ENCODE measurements at places on chromosomes 1 and 21. TPM values are rescaled to one million over a fixed set of nuclear protein-coding genes. Genes with fewer than 3 reads are reported as not detected.
A peak's percentile ranks its signal among the peaks of the same experiment; 100 is the strongest.

GRCh38 chr1:22428672-22429071 lies 23.0 kb upstream of the ZBTB40 start:
- H3K4me3 ChIP-seq: peak overlapping the region; percentile 51
- no peaks in the 10 kb centered on the region for H3K27me3 ChIP-seq
- H3K27ac ChIP-seq: no peak overlapping the region
- DNase-seq: peak; percentile 81
- no peaks in the 10 kb centered on the region for H3K36me3 ChIP-seq

GRCh38 chr1:43947061-43947873 lies 517 bp downstream of the IPO13 start:
- H3K36me3 ChIP-seq: no peaks in the 10 kb centered on the region
- H3K4me3 ChIP-seq: peak overlapping the region; percentile 97
- DNase-seq: peak; percentile 47
- no peaks in the 10 kb centered on the region for H3K27me3 ChIP-seq
- peak overlapping the region; percentile 74 for H3K27ac ChIP-seq

GRCh38 chr1:47137198-47137597 lies at the start of gene CYP4A22:
Gene CYP4A22 (plus strand): TSS chr1:47137441. CDS start chr1:47137486, 45 bp downstream.
- H3K36me3 ChIP-seq: no peaks in the 10 kb centered on the region
- no peaks in the 10 kb centered on the region for H3K4me1 ChIP-seq
- H3K27me3 ChIP-seq: no peaks in the 10 kb centered on the region
- DNase-seq: no peak

DNA sequence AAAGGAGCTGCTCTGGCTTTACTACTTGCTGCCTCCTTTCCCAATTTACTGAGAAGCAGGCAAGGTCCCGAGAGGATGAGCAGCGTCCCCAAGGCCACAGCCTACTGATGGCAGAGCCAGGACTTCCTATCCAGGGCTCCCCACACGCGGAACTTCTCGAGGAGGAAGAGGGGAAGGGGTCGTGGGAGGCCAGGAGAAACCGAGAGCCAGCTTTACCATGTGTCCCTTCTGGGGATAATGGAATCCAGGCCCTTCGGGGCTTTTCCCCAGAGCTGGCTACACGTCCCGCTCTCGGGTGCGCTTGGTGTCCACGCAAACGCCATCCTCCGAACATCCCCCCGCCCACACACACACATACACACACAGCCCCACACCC lies 4.3 kb upstream of the CCN1 start:
- no peak overlapping the region for H3K27ac ChIP-seq
- DNase-seq: no peak
- H3K27me3 ChIP-seq: no peaks in the 10 kb centered on the region
- no peaks in the 10 kb centered on the region for H3K4me1 ChIP-seq
- H3K36me3 ChIP-seq: no peaks in the 10 kb centered on the region

DNA sequence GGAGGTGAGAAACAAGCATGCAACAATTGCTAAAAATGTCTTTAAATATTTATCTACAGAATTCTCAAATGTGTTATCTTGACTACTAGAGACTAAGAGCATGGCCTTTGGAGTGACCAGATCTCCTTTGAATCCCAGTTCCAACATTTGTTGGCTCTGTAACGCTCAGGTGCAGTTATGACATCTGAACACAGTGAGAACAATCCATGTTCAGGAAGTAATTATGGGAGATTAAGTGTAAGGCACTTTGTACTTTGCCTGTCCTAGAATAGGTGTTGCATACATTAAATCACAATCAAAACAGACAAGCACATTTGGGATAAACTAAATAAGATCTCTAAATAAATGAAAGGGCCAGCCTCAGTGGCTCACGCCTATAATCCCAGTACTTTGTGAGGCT lies 454.5 kb downstream of the SMYD3 start:
- DNase-seq: no peak
- no peak overlapping the region for H3K27ac ChIP-seq
- H3K4me1 ChIP-seq: no peaks in the 10 kb centered on the region
- no peaks in the 10 kb centered on the region for H3K36me3 ChIP-seq

- DNase-seq: no peak
- H3K36me3 ChIP-seq: no peaks in the 10 kb centered on the region
- H3K4me3 ChIP-seq: no peak overlapping the region
- no peaks in the 10 kb centered on the region for H3K27me3 ChIP-seq
Observed at GRCh38 chr1:205199090-205199930, 12.2 kb downstream of the DSTYK start.

DNA sequence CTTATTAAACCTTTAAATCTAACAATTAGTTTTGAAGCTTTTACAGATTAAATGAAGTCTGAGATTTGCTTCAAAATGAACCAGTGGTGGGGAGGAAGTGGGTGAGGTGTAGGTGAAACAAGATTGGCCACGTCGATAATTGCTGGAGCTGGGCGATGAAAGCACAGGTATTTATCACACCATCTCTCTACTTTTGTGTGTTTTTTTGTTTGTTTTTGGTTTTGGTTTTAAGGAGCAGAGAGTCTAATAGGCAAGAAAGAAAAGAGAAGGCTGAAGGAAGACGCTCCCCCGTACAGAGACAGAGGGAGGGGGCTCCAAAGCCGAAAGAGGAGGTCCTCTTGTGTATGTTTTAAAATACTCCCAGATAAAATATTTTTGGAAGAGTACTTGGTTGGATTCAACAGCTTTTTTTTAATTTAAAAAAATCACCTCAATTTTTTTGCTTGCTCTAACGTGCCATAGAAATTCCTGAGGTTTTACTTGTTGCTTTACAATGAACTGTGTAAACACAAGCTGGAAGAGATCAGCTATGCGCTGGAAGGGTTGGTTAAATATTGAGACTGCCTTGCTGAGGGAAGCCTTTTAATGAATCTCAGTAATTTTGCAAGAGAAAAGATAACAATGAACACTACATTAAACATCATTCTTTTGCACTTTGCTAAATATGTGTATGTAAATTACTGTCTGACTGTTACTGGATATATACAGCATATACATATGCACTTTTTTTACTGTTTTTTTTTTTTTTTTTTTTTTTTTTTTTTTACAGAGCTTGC lies 6.7 kb upstream of the LGALS8 start:
- H3K4me3 ChIP-seq: no peak overlapping the region
- no peak overlapping the region for H3K27ac ChIP-seq
- DNase-seq: no peak
- H3K4me1 ChIP-seq: no peaks in the 10 kb centered on the region
- no peaks in the 10 kb centered on the region for H3K27me3 ChIP-seq

DNA sequence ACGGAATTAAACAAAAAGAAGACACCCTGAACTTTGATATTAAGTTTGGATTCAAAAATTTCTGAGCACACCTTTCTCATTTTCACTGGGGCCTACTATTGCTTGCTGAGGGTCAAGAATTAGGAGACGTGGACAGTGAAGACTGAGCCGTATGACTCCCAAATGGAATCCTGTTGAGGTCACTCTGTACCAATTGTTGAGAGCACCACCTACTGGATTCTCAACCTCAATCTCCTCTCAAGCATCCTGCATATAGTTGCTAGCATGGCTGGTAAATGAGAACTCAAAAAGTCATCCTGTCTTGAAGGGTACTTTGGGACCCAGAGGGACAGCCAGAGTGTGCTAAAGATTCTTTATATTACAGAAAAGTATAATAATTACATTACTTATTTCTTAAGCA lies 20.2 kb upstream of the MTR start:
- H3K4me3 ChIP-seq: no peak overlapping the region
- DNase-seq: no peak
- no peaks in the 10 kb centered on the region for H3K4me1 ChIP-seq
- H3K27me3 ChIP-seq: no peaks in the 10 kb centered on the region

- DNase-seq: peak; percentile 63
- H3K4me3 ChIP-seq: peak overlapping the region; percentile 70
- H3K4me1 ChIP-seq: peaks cover 19% of the 10 kb centered on the region
- H3K27me3 ChIP-seq: no peaks in the 10 kb centered on the region
Observed at GRCh38 chr1:233328142-233328921, 808 bp downstream of the MAP3K21 start.

- H3K4me3 ChIP-seq: no peak overlapping the region
- no peak overlapping the region for H3K27ac ChIP-seq
- H3K27me3 ChIP-seq: no peaks in the 10 kb centered on the region
Observed at GRCh38 chr1:207463021-207463420, 8.9 kb downstream of the CR2 start.

- no peak overlapping the region for H3K4me3 ChIP-seq
- DNase-seq: no peak
- H3K4me1 ChIP-seq: no peaks in the 10 kb centered on the region
- H3K36me3 ChIP-seq: no peaks in the 10 kb centered on the region
- H3K27ac ChIP-seq: no peak overlapping the region
Observed at GRCh38 chr1:85174503-85174902, 26.3 kb downstream of the SYDE2 start.

GRCh38 chr1:59355361-59355760 lies 58.5 kb downstream of the FGGY start:
- H3K4me1 ChIP-seq: no peaks in the 10 kb centered on the region
- H3K27ac ChIP-seq: no peak overlapping the region
- no peak overlapping the region for H3K4me3 ChIP-seq
- H3K36me3 ChIP-seq: no peaks in the 10 kb centered on the region

DNA sequence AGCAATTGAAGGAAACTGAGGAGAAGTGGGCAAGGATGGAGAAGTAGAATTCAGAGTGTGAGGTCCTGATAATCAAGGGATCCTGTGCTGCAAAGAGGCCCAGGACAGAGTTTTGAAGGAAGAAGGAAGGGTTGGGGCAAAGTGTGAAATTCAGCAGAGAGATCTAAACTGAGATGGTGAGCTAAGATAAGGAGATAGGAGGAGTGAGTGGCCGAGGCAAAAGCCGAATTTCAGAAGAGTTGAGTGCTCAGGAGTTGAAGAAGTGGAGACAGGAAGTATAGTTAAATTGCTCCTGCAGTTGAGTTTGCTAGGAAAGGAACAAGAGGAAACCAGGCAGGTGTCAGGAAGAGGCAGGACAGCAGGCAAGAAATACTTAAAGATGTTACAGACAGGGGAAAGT lies 16.4 kb upstream of the MAPKAPK2 start:
- DNase-seq: no peak
- no peaks in the 10 kb centered on the region for H3K27me3 ChIP-seq
- peaks cover 36% of the 10 kb centered on the region for H3K4me1 ChIP-seq
- H3K36me3 ChIP-seq: no peaks in the 10 kb centered on the region
- no peak overlapping the region for H3K4me3 ChIP-seq

- peak overlapping the region; percentile 87 for H3K27ac ChIP-seq
- H3K4me1 ChIP-seq: peaks cover 85% of the 10 kb centered on the region
- no peaks in the 10 kb centered on the region for H3K27me3 ChIP-seq
- H3K4me3 ChIP-seq: no peak overlapping the region
- peaks cover under 1% of the 10 kb centered on the region for H3K36me3 ChIP-seq
Observed at GRCh38 chr1:1847061-1847850, 43.6 kb downstream of the GNB1 start.

GRCh38 chr21:43196826-43197225 lies 28.0 kb downstream of the CRYAA start:
- H3K4me1 ChIP-seq: peaks cover 42% of the 10 kb centered on the region
- no peak for DNase-seq
- H3K27ac ChIP-seq: no peak overlapping the region
- H3K4me3 ChIP-seq: no peak overlapping the region

DNA sequence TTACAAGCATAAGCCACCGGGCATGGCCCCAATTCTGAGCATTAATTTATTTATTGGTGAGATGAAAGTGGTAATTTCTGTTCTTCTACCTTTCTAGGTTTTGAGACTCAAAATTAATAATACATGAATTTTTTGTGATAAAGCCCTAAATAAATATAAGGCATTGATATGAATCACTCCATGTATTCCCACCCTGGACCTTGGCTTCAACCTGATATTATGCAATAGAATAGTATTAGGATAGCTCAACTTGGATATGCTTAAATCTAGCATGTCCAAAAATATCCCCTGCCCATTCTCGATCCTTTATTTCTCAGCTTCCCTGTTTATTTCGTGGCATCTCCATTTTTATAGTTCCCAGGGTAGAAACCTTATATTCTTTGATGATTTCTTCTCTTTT lies 2.5 kb downstream of the AGL start:
- no peaks in the 10 kb centered on the region for H3K27me3 ChIP-seq
- DNase-seq: no peak
- peaks cover 24% of the 10 kb centered on the region for H3K36me3 ChIP-seq
- H3K4me1 ChIP-seq: peaks cover 32% of the 10 kb centered on the region
- H3K27ac ChIP-seq: no peak overlapping the region

GRCh38 chr1:119010201-119010600 lies 22.1 kb upstream of the TBX15 start:
- H3K27ac ChIP-seq: no peak overlapping the region
- no peaks in the 10 kb centered on the region for H3K36me3 ChIP-seq
- H3K27me3 ChIP-seq: no peaks in the 10 kb centered on the region
- H3K4me1 ChIP-seq: no peaks in the 10 kb centered on the region
- no peak for DNase-seq

GRCh38 chr1:37137014-37137413 lies 102.7 kb upstream of the GRIK3 start:
- no peak for DNase-seq
- no peak overlapping the region for H3K4me3 ChIP-seq

GRCh38 chr1:43448955-43449707 lies 4.6 kb downstream of the HYI start:
- DNase-seq: no peak
- H3K27ac ChIP-seq: no peak overlapping the region
- H3K4me3 ChIP-seq: no peak overlapping the region
- H3K4me1 ChIP-seq: no peaks in the 10 kb centered on the region

GRCh38 chr1:17102232-17102631 lies 17.0 kb downstream of the PADI2 start:
- H3K4me3 ChIP-seq: no peak overlapping the region
- H3K4me1 ChIP-seq: peaks cover 3% of the 10 kb centered on the region
- no peaks in the 10 kb centered on the region for H3K36me3 ChIP-seq

DNA sequence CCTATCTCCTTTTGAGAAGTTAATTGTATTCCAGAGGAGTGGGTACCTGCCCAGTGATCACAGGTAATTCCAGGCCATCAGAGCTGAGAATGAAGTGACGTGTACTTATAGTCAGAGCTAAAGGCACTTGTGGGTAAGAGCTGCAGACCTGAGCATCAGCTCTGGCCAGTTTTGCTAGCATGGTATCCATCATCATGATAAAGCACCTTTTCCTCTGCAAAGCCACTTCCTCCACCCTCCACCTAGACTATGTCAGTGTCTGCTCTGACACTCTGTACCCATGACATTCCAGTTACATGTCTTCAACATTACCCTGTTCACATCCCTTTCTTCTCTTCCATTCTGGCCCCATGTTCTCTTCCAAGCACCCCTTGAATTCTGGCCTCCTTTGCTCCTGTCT lies 157.3 kb downstream of the GRIK3 start:
- H3K27ac ChIP-seq: no peak overlapping the region
- H3K4me3 ChIP-seq: no peak overlapping the region
- DNase-seq: no peak

- H3K4me3 ChIP-seq: no peak overlapping the region
- peaks cover 58% of the 10 kb centered on the region for H3K36me3 ChIP-seq
- no peak for DNase-seq
Observed at GRCh38 chr1:23062271-23062670, 43.0 kb downstream of the KDM1A start.

GRCh38 chr1:82920418-82921248 lies 1078.3 kb downstream of the TTLL7 start:
- H3K4me1 ChIP-seq: no peaks in the 10 kb centered on the region
- no peaks in the 10 kb centered on the region for H3K36me3 ChIP-seq
- no peaks in the 10 kb centered on the region for H3K27me3 ChIP-seq
- no peak overlapping the region for H3K4me3 ChIP-seq
- no peak overlapping the region for H3K27ac ChIP-seq

ADAMTS4 gene
- total RNA-seq: 0.15 TPM

NOL9 gene
- total RNA-seq: 25.0 TPM

HES2 gene
- not detected for total RNA-seq

NUP210L gene
- not detected for total RNA-seq

ITLN2 gene
- total RNA-seq: not detected

FUBP1 gene
- 214 TPM for total RNA-seq

NECTIN4 gene
- total RNA-seq: not detected

RGS1 gene
- 0.22 TPM for total RNA-seq

C21orf91 gene
- 37.4 TPM for total RNA-seq

OR2W3 gene
- total RNA-seq: not detected
